Neural crest cell (in vitro differentiated cells): ENCODE measurements at places on chromosomes 1 and 21.

DNA sequence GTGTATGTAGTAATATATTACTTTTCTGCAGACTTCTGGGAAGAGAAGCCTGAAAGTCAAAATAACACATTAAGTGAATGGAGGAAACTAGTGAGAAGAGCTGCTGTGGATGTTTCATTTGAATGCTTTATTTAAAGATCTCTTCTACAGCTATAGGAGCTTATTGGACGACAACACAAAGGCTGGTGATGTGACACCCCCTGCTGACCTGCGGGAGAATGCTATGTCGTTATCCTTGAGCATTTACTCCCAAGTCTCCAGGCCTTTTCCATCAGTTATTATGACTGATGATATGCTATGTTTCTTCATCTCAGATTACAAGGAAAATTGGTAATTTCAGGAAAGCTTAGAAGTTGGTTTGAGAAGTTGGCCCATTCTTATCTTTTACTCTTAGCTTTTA, 22.3 kb upstream of the PLA2G4A start:
- DNase-seq: no peak
- no peaks in the 10 kb centered on the region for H3K27me3 ChIP-seq
- no peaks in the 10 kb centered on the region for H3K36me3 ChIP-seq
- no peak overlapping the region for H3K4me3 ChIP-seq
- no peak overlapping the region for H3K27ac ChIP-seq

- peak overlapping the region; percentile 12 for H3K27ac ChIP-seq
- no peak overlapping the region for H3K4me3 ChIP-seq
- peaks cover 4% of the 10 kb centered on the region for H3K36me3 ChIP-seq
- no peaks in the 10 kb centered on the region for H3K4me1 ChIP-seq
- no peak for DNase-seq
Observed at GRCh38 chr1:15559189-15559810, 25.6 kb downstream of the AGMAT start.

- DNase-seq: no peak
- H3K4me3 ChIP-seq: no peak overlapping the region
- peaks cover 32% of the 10 kb centered on the region for H3K4me1 ChIP-seq
- no peak overlapping the region for H3K27ac ChIP-seq
- H3K36me3 ChIP-seq: no peaks in the 10 kb centered on the region
- peaks cover 11% of the 10 kb centered on the region for H3K27me3 ChIP-seq
Observed at GRCh38 chr1:9319789-9320519, 27.3 kb downstream of the SPSB1 start.

- H3K36me3 ChIP-seq: no peaks in the 10 kb centered on the region
- H3K27ac ChIP-seq: no peak overlapping the region
- no peak overlapping the region for H3K4me3 ChIP-seq
- peaks cover 8% of the 10 kb centered on the region for H3K27me3 ChIP-seq
- H3K4me1 ChIP-seq: no peaks in the 10 kb centered on the region
Observed at GRCh38 chr1:211082824-211083223, 51.1 kb downstream of the KCNH1 start.

GRCh38 chr1:216183454-216183853, 239.8 kb downstream of the USH2A start:
- no peak overlapping the region for H3K4me3 ChIP-seq
- peaks cover 24% of the 10 kb centered on the region for H3K4me1 ChIP-seq
- no peaks in the 10 kb centered on the region for H3K27me3 ChIP-seq
- no peak overlapping the region for H3K27ac ChIP-seq
- no peaks in the 10 kb centered on the region for H3K36me3 ChIP-seq
- DNase-seq: no peak

GRCh38 chr1:180969434-180969833, 53.2 kb downstream of the STX6 start:
- no peak for DNase-seq
- no peak overlapping the region for H3K4me3 ChIP-seq
- peaks cover 36% of the 10 kb centered on the region for H3K36me3 ChIP-seq
- H3K4me1 ChIP-seq: peaks cover 18% of the 10 kb centered on the region
- H3K27me3 ChIP-seq: no peaks in the 10 kb centered on the region
- H3K27ac ChIP-seq: no peak overlapping the region

- H3K27me3 ChIP-seq: peaks cover 3% of the 10 kb centered on the region
- H3K27ac ChIP-seq: no peak overlapping the region
- H3K4me3 ChIP-seq: no peak overlapping the region
- DNase-seq: no peak
- H3K4me1 ChIP-seq: no peaks in the 10 kb centered on the region
Observed at GRCh38 chr1:221863635-221864034, 121.7 kb upstream of the DUSP10 start.

- H3K4me1 ChIP-seq: peaks cover 32% of the 10 kb centered on the region
- no peak overlapping the region for H3K4me3 ChIP-seq
- no peak overlapping the region for H3K27ac ChIP-seq
- DNase-seq: no peak
Observed at GRCh38 chr1:182784556-182785171, 4.9 kb upstream of the NPL start.

- no peak overlapping the region for H3K4me3 ChIP-seq
- H3K27me3 ChIP-seq: no peaks in the 10 kb centered on the region
- H3K4me1 ChIP-seq: no peaks in the 10 kb centered on the region
- peaks cover 2% of the 10 kb centered on the region for H3K36me3 ChIP-seq
Observed at GRCh38 chr1:155285063-155285462, 7.8 kb downstream of the HCN3 start.

- H3K4me3 ChIP-seq: no peak overlapping the region
- H3K27ac ChIP-seq: no peak overlapping the region
- peaks cover 6% of the 10 kb centered on the region for H3K4me1 ChIP-seq
- DNase-seq: no peak
- peaks cover 3% of the 10 kb centered on the region for H3K36me3 ChIP-seq
- H3K27me3 ChIP-seq: no peaks in the 10 kb centered on the region
Observed at GRCh38 chr1:186183219-186183618, 191.8 kb downstream of the TPR start.

GRCh38 chr21:42218836-42219605, at the start of gene ABCG1:
Gene ABCG1 (plus strand): TSS chr21:42219140. CDS start chr21:42219263, 123 bp downstream.
- DNase-seq: no peak
- H3K36me3 ChIP-seq: no peaks in the 10 kb centered on the region
- H3K27ac ChIP-seq: no peak within 1 kb of the TSS
- H3K27me3 ChIP-seq: peaks cover 40% of the 10 kb centered on the region

GRCh38 chr1:102336602-102337001, 339.9 kb upstream of the OLFM3 start:
- H3K4me1 ChIP-seq: no peaks in the 10 kb centered on the region
- no peak overlapping the region for H3K4me3 ChIP-seq
- no peak for DNase-seq

- H3K27me3 ChIP-seq: no peaks in the 10 kb centered on the region
- peaks cover 12% of the 10 kb centered on the region for H3K4me1 ChIP-seq
- H3K4me3 ChIP-seq: no peak overlapping the region
- no peak for DNase-seq
- no peaks in the 10 kb centered on the region for H3K36me3 ChIP-seq
Observed at GRCh38 chr1:58465825-58466629, 80.5 kb downstream of the OMA1 start.

DNA sequence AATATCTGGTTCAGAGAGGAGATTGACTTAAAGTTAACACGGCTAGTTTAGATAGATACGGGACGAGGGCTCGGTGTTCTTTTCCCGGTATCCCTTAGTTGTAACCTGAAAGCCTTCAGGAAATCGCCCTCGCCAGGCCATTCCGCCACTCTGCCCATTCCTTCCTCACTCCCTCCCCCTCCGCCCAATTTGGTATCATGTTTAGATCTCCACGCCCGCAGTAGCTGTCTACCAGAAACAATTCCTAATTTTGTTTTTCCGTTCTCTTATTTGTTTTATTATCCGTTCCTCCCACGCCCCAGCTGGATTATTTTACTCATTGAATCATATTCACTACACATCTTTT, 685 bp upstream of the VAMP4 start:
- H3K4me3 ChIP-seq: peak overlapping the region; percentile 100
- H3K4me1 ChIP-seq: peaks cover 41% of the 10 kb centered on the region

- H3K27ac ChIP-seq: no peak overlapping the region
- no peaks in the 10 kb centered on the region for H3K36me3 ChIP-seq
- no peak overlapping the region for H3K4me3 ChIP-seq
- H3K4me1 ChIP-seq: peaks cover 42% of the 10 kb centered on the region
- no peak for DNase-seq
Observed at GRCh38 chr1:224737353-224737727, 121.2 kb downstream of the CNIH3 start.

DNA sequence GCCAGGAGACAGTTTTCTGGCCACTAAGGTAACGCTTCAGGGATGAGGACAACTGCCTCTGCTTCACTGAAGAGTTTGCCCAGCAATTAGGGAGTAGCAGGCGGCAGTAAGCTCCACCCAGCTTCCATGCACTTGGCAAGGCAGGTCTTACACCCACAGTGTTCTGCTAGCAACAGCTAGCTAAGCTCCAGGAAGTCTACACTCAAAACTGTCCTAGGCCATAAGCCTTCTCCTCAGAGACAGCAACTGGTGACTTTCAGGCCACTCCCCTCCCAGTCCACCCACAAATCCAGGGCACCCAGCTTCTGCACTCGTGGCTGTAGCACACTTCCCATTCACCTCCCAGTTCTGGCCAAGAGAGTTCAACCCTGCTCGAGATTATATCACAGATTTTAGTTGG, 47.3 kb downstream of the KMO start:
- no peak overlapping the region for H3K27ac ChIP-seq
- peaks cover 2% of the 10 kb centered on the region for H3K27me3 ChIP-seq
- DNase-seq: no peak
- H3K36me3 ChIP-seq: peaks cover 12% of the 10 kb centered on the region
- H3K4me3 ChIP-seq: no peak overlapping the region
- no peaks in the 10 kb centered on the region for H3K4me1 ChIP-seq

DNA sequence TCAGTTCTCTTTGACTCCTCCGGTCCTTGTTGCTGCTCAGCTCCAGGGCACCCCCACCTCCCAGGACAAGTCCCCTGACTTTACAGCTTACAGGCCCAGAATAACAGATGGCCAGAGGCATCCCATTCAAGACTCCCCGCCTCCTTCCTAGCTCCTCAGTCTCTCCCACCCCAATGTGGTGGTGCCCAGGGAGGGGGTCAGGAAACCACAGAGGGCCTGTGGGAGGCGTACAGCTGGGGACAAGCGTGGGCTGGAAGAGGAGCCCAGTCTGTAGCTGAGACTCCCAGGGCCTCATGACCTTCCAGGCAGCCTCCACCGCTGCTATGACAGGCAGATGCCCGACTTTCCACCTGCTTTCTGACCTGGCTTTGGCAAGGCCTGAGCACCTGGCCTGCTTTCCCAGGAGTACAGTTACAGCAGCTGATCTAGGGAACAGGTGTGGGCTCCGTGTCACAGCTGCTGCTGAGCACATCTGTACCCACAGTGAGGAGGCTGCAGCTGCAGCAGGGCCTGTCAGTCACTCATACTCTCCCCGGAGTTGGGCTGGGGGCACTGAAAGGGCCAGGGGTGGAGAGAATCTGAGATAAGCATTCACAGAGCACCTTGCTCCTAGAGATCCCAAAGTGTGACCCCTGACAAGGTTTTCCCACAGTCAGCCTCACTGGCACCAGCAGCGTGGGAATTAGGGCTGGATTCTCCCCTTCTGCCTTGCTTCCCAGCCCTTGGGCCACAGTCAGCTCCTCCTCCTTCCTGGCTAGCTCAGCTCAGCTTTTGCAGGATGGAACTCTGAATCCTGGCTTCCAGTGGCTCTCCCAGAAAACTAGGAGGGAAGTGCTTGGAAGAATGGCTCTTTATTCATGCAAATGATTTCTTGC, 7.1 kb upstream of the NAV1 start:
- no peak for DNase-seq
- no peak overlapping the region for H3K27ac ChIP-seq
- H3K4me1 ChIP-seq: peaks cover 12% of the 10 kb centered on the region
- no peaks in the 10 kb centered on the region for H3K36me3 ChIP-seq
- peaks cover 47% of the 10 kb centered on the region for H3K27me3 ChIP-seq

DNA sequence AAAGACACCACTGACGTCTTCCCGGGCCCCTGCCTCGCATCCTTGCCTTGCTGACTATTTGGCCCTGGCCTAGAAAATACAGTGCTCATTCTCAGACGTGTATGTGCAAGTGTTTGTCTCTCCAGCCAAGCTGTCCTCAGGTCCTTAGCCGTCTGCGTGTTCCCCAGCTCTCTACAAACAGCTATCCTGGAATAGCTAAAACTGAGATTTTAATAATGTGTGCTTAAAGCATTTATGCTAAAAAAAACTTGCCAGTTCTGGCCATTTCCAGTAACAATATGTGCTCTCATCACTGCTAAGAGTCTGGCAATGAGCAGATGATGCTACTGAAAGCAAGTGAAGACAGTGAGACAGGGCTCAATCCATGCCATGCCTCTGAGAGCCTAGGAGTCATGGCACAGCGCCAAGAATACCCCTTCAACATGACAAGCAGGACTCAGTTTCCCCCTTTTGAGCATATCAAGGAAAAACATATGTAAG, 55.7 kb downstream of the IRF2BP2 start:
- no peak for DNase-seq
- H3K27me3 ChIP-seq: no peaks in the 10 kb centered on the region
- H3K4me3 ChIP-seq: no peak overlapping the region
- peaks cover 36% of the 10 kb centered on the region for H3K4me1 ChIP-seq
- no peak overlapping the region for H3K27ac ChIP-seq
